Activated T-cell treated with anti-CD3 and anti-CD28 coated beads, Interleukin-2, amount 50 U/mL, for 72 hours (primary cell): ENCODE measurements at places on chromosomes 1 and 21.

GRCh38 chr1:40926441-40926840 lies 53.1 kb upstream of the CTPS1 start:
- DNase-seq = no peak

GRCh38 chr1:113545210-113545609 lies 154.9 kb downstream of the MAGI3 start:
- no peak for DNase-seq

DNA sequence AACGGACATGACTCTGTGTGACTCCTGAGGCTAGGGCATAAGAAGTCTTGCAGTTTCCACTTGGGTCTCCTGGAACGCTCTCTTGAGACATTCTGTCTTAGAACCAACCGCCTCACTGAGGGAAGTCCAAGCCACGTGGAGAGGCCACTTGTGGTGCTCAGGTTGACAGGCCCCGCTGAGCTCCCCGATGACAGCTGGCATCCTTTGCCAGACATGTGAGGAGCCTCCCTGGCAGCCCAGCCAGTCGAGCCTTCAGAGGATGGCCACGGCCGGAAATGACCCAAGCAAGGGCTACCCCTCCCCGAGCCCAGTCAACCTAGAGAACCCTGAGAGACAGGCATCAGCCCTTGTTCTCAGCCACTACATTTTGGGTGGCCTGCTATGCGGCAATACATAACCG lies 20.7 kb downstream of the PLEKHA6 start:
- DNase-seq = no peak

GRCh38 chr1:32126770-32127169 lies 18.9 kb downstream of the KPNA6 start:
- DNase-seq = no peak

GRCh38 chr21:23215261-23215660 lies 2217.1 kb downstream of the NCAM2 start:
- DNase-seq = no peak

GRCh38 chr1:239418681-239419080 lies 32.3 kb downstream of the CHRM3 start:
- no peak for DNase-seq

DNA sequence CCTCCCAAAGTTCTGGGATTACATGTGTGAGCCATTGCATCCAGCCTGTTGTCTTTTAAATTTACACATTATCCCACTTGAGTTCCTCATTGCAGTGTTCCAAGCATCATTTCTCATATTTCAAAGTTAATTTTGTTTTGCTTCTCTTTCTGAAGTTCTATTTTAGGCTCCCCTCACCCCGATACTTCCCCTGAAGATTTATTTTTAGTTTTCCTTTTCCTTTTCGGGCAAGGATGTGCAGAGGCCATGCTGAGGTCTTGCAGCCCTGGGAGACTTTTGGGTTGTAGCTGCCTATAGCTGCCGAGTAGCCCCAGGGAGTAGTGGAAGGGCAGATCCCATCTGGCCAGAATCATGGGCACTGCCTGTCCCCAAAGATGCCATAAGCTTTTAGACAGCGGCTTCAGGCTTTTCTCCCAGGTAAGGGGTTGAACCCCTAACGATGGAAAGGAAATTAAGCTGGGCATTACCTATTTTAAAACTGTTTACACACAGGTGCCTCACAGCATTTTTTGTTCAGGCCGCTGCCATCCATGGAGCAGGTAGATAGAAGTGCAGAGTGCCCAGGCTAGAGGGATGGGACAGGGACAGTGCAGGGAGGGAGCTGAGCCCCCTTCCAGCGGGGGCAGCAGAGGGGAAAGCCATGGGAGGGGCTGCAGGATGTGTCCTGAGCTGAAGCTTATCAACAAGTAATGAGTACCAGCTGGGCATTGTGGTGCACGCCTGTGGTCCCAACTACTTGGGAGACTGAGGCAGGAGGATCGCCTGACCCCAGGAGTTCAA lies 15.9 kb downstream of the PSEN2 start:
- no peak for DNase-seq

DNA sequence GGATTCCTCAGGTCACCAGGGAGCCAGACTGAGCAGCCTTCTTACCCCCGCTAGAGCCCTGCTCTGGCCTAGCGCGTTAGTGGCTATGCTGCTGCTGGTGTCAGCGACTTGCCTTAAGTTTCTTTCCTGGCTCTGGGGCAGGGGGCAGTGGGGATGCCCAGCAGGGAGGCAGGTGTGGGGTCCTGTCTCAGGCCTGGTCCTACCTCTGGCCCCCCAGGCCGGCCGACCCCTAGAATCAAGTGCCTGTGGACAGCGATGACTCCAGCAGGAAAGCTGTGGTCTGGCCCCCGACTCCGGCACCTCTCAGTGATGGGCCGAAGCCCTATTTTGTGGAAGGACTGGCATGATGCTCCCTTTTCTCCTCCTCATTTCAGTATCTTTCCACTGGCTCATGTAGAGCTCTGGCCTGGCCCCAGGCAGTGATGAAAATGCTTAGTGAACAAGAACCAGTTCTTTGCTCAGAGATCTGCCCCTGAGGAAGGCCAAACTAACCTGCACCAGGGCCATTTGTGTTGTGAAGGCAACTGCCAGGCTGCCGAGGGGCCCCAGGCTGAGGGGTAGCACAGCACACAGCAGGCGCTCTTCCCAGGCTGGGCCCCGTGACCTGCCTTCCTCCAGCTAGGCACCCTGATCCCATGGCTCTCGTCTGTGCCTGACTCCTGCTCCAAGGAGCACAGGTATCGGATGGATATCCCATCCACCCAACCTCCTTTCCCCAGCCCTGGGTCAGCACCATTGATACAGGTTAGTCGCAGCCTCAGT lies 23.7 kb downstream of the MRPL37 start:
- no peak for DNase-seq
